Stimulated activated CD4-positive, alpha-beta T cell treated with anti-CD3 and anti-CD28 coated beads, Interleukin-1b, Interleukin-23, amount 100 ng/mL, for 48 hours (primary cell): ENCODE measurements at places on chromosomes 1 and 21.

DNA sequence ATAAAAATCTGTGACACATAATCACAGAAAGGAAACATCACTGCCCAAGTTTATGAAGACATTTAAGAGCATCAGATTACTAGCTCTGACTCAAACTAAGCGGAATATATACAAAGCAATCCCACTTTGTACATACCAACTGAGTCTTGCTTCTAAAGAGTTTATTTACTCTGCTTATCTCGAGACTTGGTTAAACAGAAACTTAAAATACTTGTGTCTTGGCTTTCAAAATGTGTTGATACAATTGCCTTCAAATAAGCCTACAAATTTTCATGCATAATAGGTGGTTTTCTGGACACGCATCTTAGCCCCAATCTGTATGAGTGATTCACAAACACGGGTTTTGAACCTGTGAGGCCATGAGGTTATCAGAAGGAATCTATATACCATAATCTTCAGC, 21.0 kb downstream of the CD160 start:
- DNase-seq = no peak

GRCh38 chr1:227793948-227794816, 21.3 kb upstream of the PRSS38 start:
- DNase-seq = no peak

- DNase-seq = no peak
Observed at GRCh38 chr1:2014181-2014580, 5.0 kb upstream of the GABRD start.

DNA sequence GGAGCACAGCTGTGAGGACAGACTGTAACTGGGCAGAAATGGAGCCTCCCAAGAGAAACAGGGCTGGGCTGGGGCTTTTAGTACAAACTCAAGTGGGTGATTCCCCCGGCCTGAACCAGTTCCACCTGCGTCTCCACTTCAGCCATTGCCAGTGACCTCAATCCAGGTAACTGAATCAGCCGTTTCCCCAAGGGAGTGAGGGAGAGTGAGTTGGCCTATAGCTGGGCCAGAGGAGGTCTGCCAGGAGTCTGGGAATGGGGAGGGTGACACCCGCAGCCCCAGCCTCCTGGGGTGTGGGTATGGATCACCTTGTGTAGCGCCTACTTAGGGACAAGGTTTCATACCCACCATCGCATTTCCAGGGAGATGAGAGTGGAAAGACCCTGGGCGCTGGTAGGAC, 8.5 kb downstream of the SLC26A9 start:
- no peak for DNase-seq
